Renal pelvis (tissue), 12 donors: ENCODE measurements at places on chromosomes 3 and 15. TPM values are rescaled to one million over a fixed set of nuclear protein-coding genes. Genes with fewer than 3 reads are reported as not detected.

- DNase-seq: no peak
Measured at GRCh38 chr15:52546031-52546751, 17.5 kb upstream of the MYO5A start.

DNA sequence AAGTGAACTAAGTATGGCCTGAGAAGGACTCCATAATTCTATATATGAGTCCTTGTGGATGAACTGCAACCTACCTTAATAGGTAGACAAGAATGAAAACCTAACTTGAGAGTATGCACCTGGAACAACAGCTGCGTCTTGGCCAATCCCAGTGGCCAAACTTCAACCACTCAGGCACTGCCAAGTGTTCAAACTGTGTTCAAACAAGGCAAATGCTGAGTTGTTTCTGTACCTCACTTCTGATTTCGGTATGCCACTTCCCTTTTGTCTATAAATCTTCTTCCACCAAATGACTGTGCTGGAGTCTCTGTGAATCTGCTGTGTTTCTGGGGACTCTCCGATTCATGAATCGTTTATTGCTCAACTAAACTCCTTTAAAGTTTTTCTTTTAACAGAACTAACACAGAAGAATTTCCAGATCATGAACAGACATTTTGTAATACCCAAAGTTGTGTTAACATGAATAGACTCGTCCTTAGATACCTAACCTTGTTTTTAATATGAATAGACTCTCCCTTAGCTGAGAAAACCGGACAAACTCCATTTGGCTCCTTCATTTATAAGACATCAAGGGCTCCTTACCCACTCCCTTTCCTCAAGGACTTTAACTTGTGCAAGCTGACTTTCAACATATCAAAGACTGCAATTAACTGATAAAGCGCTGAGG, 4.1 kb downstream of the ZNF717 start:
- no peak for DNase-seq

- no peak for DNase-seq
Measured at GRCh38 chr15:24861014-24861690, 93.6 kb upstream of the SNRPN start.

FRMD4B gene
- polyA plus RNA-seq: 48.3 TPM

DNA sequence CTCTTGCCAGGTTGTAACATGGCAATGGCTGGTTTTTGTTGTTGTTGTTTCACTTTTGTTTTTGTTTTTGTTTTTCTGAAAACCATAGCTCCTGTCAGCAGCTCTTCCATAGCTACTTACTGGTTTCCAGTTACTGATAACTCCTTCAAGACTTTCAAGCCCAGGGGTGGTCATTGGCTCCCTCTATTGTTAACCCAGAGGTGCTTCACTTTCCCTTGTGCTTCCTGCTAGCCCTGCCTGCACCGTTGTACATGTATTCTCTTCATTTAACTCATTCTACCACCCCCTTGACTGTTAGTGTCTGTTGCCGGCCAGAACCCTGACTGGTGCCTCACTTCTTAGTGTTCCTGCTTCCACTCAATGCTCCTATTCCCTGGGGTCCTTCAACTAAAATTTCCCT, 4.2 kb upstream of the TRAT1 start:
- DNase-seq: no peak

DNA sequence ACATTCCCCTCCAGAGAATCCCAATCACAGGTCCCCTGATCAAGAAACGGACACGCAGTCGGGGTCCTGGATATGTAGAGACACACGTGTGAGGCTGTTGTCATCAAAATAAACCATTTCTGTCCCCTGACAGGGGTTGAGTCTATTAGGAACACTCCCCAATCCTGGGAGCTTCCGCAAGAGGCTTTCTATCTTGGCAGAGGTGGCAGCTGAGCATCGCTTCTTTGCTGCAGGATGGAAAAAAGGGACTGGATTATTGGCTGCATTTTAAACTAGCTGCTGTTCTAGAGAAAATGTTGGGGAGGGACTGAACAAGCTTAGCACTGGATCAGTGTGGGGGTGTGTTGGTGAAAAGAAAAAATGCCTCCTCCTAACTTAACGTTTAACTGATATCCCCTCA, 2.5 kb upstream of the CNTN4 start:
- no peak for DNase-seq

NOX5 gene
- 0.78 TPM for polyA plus RNA-seq

ITGA11 gene
- 2.3 TPM for polyA plus RNA-seq

LOXL1 gene
- 92.2 TPM for polyA plus RNA-seq

DNA sequence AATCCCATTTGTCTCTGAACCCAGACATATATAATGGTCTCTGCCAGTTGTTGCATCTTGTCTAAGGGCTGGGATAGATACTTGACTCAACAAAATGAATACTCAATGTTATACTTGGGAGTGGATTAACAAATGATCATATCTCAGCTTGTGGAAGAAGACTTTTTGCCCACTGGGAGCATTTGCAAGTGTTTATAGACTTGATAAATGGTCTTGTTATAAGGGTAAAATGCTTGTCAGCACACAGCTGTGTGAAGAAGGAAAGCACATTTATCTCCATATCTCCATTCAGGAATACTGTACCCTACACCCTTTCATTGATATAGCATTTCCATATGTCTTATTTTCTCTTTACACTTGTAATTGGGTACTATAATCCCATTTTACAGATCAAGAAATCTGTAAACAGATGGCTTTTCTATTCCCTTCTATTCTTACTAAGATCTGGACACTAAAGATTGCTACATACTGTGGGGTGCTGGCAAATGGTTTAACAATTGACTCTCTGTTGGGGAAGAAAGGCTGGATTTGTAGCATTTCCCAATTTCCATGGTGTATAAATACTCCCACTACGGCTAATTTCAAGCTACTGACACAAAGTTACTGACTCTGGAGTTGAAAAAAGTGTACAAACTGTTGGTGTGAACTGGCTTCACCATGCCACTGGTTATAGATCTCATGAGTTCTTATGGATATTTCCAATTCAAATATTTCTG, 154.6 kb downstream of the CHST2 start:
- no peak for DNase-seq

DNA sequence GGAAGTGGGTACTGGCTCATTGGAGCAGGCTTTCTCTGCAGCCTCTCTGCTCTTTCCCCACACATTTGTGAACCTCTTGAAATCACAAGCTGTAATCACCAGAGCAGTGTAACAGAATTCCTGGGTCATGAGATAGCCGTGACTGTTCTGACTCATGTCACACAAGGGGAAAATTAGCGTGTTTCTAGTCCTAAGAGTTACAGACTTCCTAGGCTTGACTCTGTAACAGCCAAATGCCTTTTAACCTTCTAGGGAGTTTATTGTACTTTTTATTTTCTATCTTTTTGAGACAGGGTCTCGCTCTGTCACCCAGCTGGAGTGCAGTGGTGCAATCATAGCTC, 54.7 kb upstream of the TRAK1 start:
- peak; percentile 73 for DNase-seq

C3orf20 gene
- 0.25 TPM for polyA plus RNA-seq

GTPBP8 gene
- polyA plus RNA-seq: 22.2 TPM

GRCh38 chr3:107241217-107241616, 136.0 kb upstream of the CCDC54 start:
- peak; percentile 26 for DNase-seq

- DNase-seq: no peak
Measured at GRCh38 chr15:36291501-36291900, 287.9 kb upstream of the CDIN1 start.
